Activated CD4-positive, alpha-beta T cell treated with anti-CD3 and anti-CD28 coated beads, Interleukin-2, amount 50 U/mL, for 16 hours (primary cell): ENCODE measurements at places on chromosomes 3 and 15.

- DNase-seq = no peak
These were observed 27.7 kb upstream of the CLDN16 start for GRCh38 chr3:190360228-190360627.

- no peak for DNase-seq
These were observed 109.9 kb upstream of the ST8SIA2 start for GRCh38 chr15:92283813-92284212.

DNA sequence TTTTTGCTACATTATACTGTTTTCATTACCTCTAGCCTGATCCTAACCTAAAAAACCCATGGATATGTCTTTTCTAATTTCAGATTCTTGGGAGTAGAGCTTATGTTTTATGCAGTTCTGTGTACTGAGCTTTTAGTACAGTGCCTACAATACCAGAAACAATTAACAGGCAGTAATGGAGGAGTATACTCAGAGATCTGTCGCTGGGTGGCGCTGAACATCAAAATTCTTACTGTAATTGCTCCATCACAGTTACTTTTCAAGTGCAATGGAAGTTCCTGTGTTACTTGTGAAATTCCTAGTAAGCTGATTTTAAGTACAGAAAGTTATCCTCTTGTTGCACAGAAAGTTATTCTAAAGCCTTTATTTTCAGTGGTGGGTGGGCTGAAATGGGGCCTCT, 66.9 kb downstream of the RNF13 start:
- DNase-seq = peak; percentile 8

- peak; percentile 59 for DNase-seq
These were observed 130.9 kb upstream of the RASGRP1 start for GRCh38 chr15:38695249-38696108.

GRCh38 chr3:106635271-106635670, 742.0 kb upstream of the CCDC54 start:
- no peak for DNase-seq
